Bone marrow (tissue), 2 donors: ENCODE measurements at places on chromosomes 12 and 14.
A peak's percentile ranks its signal among the peaks of the same experiment; 100 is the strongest.

DNA sequence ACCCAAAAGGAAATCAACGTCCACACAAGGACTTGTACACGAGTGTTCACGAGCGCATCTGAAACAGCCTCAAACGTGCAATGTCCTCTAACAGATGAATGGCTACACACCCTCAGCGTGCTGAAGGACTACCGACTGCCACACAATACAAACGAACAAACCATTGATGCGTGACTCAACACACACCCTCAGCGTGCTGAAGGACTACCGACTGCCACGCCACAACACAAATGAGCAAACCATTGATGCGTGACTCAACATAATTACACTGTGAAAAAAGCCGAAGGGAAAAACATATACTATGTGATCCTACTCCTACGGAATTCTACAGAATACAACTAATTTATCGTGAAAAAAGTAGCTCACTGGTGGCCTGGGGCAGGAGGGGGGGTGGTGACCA, 25.1 kb upstream of the BTBD6 start:
- DNase-seq, result no peak

DNA sequence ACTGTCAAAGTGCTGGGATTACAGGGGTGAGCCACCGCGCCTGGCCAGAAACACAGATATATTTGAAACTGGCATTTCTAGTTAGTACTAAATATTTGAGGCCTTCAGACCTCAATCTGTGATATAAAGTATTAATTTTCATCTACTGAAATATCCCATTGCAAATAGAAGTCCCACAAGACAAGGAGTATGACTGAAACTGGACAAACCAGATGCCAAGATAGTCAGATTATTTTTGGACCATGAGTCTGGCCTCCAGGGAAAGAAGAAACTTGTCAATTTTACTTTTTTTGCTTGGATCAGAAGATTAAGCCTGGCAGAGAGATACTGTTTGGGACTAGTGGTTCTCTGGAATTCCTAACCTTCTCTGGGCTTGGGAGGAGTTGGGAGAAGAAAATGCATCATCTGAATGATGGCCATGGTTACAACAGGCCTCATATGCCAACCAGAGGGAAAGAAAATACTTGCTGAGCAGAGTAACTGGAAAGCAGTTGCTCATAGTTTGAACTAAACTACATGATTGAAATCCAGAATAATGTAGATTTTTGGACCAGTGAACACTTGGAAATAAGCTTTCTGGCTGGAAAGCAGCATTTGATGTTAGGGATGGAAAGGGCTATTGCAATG, 2.9 kb upstream of the SMOC1 start:
- DNase-seq, result no peak

DNA sequence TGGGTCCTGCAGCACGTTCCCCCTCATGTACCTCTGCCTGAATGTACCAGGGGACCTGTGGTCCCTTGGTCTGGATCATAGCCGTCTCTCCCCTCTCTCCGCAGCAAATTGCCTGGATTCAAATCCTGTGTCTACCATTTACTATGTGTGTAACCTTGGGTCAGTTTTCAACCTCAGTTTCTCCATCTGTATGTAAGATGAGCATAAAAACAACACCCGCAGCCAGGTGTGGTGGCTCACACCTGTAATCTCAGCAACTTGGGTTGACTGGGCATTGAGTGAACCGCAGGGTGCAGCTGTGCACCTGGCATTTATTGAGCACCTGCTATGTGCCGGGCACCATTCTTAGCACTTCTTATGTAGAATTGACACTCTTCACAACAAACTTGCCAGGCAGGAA, 14.1 kb downstream of the CYP46A1 start:
- DNase-seq, result no peak

DNA sequence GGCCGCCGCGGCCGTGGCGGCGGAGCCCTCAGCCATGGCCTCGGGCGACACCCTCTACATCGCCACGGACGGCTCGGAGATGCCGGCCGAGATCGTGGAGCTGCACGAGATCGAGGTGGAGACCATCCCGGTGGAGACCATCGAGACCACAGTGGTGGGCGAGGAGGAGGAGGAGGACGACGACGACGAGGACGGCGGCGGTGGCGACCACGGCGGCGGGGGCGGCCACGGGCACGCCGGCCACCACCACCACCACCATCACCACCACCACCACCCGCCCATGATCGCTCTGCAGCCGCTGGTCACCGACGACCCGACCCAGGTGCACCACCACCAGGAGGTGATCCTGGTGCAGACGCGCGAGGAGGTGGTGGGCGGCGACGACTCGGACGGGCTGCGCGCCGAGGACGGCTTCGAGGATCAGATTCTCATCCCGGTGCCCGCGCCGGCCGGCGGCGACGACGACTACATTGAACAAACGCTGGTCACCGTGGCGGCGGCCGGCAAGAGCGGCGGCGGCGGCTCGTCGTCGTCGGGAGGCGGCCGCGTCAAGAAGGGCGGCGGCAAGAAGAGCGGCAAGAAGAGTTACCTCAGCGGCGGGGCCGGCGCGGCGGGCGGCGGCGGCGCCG, 381 bp downstream of the YY1 start:
- peak; percentile 34 for DNase-seq

DNA sequence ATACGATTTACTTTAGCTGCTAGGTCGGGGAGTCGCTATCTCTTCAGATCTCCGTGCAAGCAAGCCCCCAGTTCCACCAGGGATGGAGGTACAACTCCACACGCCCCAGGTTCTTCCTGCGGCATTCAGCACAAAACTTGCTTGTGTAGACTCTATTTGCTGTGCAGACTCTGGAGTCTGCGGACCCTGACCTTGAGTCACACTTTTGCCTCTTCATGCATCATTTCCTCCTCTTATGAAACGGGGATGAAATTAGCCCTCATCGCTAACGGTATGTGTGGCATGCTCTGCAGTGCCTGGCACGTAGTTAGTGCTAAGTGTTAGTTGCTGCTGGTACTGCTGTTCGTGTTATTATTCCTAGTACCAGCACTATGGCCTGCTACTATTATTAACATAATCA, 84.4 kb downstream of the TMEM132D start:
- no peak for DNase-seq

GRCh38 chr12:104751120-104751519, 207.0 kb downstream of the SLC41A2 start:
- no peak for DNase-seq

DNA sequence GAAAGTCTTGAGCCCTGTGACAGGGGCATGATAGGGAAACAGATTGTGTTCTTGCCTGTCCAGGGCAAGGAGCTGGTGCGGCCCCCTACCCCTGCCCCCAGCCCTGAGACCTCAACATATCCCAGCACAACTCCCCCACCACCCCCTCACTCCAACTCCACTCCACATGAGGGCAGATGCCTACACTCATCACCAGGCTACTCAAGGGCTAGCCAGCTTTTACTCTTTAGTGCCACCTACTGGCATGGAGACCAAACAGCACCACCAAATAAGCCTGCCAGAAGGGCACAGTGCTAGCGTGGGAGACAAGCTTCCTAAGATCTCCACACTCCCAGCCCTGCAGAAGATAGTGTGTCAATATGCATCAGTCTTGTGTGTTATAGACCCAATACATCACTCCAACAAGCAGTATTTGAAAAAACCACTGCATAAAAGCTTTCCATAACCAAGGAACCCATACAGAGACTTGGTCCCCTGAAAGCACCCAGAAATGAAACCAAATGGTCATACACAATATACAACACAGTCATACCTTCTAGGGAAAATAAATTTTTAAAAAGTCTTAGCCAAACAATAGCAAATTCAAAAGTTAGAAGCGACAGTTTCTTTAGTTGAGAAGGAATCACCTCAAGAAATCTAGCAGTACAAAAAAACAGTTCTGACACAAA, 154.4 kb downstream of the KCNK10 start:
- DNase-seq, result peak; percentile 7

GRCh38 chr14:75514673-75515628, 7.3 kb upstream of the BATF start:
- DNase-seq, result peak; percentile 81

DNA sequence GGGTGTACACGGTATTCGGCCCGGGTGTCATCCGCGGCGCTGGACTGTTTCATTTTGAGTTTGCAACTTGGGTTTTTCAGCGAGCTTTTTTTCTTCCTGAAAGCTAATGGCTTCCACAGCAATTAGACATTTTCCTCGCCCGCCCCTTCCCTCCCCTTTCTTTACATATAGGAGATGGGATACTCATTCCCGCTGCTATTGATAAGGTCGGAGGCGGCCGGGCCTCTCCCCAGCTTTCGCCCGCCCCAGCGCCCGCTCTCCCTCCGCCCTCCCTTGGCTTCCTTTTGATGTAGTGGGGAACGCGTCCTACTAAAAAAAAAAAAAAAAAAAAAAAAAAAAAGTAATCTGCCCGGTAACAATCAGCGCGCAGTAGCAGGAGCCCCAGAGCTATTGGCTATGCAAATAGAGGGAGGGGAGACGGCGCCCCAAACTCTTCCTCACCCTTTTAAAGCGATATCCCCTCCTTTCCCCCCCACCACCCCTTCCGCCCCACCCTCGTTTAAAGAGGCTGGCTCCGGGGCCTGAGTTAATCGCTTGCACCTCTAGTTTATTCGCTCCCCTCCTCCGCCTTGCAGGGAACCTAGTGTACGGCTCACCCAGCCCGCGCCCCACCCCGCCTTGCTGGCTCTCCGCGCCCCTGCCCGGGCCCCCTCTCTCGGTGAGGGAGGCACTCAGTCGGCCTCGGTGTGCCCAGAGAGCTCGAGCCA, 1.7 kb upstream of the CCND2 start:
- DNase-seq, result peak; percentile 81

DNA sequence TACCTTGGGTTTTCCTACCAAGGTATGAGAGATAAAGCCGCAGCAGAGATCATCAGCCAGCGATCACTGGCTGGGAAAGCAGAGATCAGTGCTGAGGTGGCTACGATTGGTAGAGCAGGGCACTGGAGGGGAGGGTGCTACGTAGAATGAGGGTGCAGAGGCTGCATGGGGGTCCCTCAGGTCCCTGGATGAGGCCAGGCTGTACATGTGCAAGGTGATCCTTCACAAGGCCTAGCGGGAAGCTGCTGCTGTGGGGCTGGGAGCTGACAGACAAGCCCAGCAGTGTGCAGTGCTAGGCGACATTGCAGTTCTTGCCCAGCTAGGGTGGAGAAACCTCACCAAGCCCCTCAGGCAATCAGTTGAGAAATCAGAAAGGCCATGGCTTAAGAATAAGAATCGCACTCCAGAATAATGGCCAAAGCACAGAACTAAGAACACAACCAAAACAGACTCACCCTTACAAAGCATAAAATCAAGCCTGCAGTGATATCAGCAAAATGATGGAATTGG, 37.2 kb upstream of the GPR132 start:
- DNase-seq, result no peak

- no peak for DNase-seq
Observed at GRCh38 chr12:51270951-51271518, 820 bp upstream of the SMAGP start.

DNA sequence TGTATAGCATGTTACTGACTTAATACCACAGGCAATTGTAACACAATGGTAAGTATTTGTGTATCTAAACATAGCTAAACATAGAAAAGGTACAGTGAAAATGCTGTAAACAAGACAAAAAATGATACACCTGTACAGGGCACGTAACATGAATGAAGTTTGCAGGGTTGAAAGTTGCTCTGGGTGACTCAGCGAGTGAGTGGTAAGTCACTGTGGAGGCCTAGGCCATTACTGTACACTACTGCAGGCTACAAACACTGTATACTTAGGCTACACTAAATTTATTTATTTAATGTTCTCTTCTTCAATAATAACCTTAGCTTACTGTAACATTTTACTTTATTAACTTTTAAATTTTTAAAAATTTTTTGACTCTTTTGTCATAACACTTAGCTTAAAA, 158.4 kb downstream of the IPO8 start:
- DNase-seq, result no peak

DNA sequence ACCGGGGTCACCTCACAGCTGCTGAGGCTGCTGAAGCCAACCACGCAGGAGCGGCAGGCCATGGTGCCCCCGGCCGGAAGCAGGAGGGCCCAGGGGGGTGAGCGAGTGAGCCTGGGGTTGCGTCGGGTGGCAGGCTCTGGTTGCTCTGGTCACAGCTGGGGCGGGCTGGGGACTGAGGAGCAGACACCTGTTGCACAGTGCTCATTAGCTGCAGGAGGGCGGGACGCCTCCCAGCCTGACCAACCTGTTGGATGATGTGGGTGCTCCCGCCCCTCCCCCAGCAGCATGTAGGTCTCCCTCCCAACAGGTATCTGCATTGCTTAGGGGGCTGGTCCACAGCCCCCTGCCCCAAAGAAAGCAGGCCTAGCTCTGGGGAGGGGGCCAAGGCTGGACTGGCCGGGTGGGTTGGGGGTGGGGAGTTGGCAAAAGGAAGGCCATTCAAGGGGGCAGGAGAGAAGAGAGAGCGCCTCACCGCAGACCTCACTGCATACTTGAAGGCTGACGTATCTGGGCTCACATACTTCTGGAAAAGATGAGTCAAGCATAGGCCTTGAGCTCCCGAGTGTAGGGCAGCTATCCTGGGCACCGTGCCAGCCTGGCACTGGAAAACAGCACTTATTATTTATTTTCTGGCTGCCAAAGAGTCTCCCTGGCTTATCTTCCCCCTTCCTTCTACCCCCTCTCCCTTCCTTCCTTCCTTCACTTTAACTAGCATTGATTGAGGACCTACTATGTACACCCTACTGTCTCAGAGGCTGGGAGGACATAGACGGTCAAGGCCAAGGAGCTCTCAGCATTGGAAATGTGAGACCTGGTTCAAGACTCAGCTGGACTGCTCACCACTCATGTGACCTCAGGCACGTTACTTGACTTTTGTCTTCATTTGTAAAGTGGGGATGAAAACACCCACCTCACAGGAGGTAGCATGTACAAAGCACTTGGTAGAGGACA, at the start of gene KRT80:
Gene KRT80 (minus strand): TSS at position 174 of the 951 bp plus-strand sequence. CDS start 112 bp downstream, at position 62.
- DNase-seq, result peak; percentile 75

- no peak for DNase-seq
Observed at GRCh38 chr12:104719700-104720338, 238.3 kb downstream of the SLC41A2 start.

DNA sequence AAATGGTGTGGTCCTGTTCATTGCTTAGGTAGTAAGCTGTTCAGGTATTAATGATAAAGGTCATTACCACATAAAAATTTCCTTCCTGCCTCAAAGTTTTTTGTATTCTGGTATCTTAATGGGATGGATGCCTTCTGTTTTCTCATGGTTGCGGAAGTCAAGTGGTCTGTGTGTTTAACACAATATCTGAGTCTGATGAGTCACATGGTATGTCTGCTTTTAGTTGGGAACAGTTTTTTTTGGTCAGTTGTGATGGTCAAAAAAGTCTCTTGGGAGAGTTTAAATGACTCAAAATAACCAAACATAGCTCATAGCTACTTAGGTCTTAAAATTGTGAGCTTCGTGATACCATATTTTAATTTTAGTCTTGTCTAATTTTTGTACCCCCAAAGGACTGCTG, 40.7 kb downstream of the STK38L start:
- no peak for DNase-seq

DNA sequence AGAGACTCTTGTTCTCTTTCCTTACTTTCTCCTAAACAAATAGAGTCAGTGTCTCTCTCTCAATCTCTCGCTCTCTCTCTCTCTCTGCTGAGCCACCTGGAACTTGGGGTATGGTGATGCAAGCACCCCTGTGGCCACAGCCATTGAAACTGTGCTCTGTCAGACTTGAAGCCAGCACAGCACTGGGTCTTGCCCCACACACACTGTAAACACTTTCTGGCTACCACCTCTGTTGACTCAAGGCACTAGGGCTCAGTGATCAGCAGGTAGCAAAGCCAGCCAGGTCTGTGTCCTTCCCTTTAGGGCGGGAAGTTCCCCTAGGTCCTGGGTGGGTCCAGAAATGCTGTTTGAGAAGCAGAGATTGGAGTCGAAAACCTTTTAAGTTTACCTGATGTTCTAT, 125.9 kb upstream of the GARIN6 start:
- DNase-seq, result no peak
